ENCODE measurements at places on chromosomes 12 and 14.

GRCh38 chr14:57493467-57494181, at the start of gene CCDC198:
Gene CCDC198, minus strand, starts transcription at chr14:57493857. Its CDS starts 142 bp downstream, at chr14:57493715.
- DNase-seq = no peak

DNA sequence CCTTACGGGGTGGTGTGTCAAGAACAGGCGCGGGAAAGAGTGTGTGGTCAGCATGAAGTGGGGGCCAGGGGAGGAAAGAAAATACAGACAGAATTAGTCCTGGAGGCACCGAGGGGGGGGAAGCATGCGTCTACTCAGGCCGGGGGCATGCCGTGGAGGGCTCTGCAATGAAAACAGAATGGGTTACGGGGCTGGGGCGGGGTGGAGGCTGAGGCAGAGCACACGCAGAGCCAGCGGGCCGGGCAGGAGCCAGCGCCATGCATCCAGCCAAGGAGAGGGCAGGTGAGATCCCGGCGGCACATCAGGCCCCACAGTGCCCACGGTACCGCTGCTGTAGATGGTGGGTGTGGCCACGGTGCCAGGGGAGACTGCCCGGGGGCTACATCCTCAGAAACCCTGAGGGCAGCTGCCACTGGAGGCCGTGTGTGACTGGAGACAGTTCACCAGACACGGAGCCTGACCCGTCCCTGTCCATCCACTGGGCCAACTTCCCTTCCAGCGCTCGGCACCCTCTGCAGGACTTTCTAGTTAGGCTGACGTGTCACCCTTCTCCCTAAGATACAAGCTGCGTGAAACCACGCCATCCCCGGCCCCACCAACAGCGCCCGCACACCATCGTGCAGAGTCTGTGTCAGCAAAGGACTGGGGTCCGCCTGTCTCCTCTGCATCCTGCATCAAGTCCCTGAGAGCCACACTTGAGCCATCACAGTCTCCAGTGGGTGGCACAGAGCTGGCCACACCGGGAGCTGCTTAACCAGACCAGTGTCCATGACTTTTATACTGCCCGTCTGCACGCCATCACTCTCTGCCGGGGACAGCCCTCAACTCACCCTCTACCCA, 87.4 kb downstream of the PIWIL1 start:
- no peak for DNase-seq

GRCh38 chr12:9243999-9244649, 35.9 kb upstream of the PZP start:
- no peak for DNase-seq

- DNase-seq = no peak
Observed at GRCh38 chr14:65803885-65804284, 391.4 kb downstream of the FUT8 start.

- DNase-seq = no peak
Observed at GRCh38 chr14:56846970-56847930, 37.0 kb upstream of the OTX2 start.

Measured in stimulated activated CD4-positive, alpha-beta T cell treated with anti-CD3 and anti-CD28 coated beads, Interleukin-12 subunit alpha, Interleukin-12 subunit beta, amount 100 ng/mL, for 48 hours (primary cell).